Ovary (tissue), 10 donors: ENCODE measurements at places on chromosomes 2 and 18. TPM values are rescaled to one million over a fixed set of nuclear protein-coding genes. Genes with fewer than 3 reads are reported as not detected.
A peak's percentile ranks its signal among the peaks of the same experiment; 100 is the strongest.

Gene THSD7B
- 0.32 TPM for total RNA-seq

Gene UBE2E3
- total RNA-seq = 58.6 TPM

Gene CFAP65
- 2.0 TPM for total RNA-seq

Gene GALR1
- total RNA-seq = 0.03 TPM

Gene ASAP2
- 17.8 TPM for total RNA-seq

Gene HRH4
- not detected for total RNA-seq

Gene KLHL30
- 0.30 TPM for total RNA-seq

- DNase-seq = no peak
Observed at GRCh38 chr2:1974397-1974796, 230.1 kb upstream of the PXDN start.

DNA sequence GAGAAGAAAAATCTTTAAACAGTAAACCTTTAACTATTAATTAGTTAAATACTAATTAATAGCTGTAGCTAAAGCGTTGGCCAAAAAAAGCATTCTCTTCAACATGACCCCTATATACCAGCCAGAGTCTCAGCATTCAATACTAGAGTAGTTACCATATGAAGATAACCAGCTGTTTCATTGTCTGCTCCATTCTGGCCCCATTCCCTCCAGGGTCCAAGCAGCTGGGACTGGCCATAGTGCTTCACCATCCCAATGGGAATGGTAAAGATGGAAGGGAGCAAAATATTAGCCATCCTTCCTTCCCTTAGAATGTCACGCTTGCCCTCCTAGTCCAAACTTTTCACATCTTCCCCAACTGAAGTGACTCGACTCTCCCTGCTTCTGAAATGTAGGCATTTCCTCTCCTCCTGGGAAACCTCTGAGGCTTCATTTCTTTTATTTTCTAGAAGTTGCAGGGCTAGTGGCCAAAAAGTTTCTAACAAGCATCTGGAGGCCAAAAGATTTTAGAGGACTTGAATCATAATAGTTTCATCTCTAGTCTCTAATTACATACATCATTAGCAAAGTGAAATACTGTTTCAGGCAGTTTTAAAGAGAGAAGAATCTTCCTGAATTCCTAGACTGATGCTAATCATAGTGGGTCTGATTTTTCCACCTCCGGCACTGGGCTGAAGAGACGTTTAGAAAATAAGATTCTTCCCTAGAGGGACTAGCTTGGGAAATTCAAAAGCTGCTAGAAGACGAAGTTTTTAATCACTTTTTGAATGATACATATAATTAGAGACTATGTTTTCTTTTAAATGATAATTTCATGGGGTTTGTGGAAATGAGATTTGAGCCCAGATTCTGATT, 52.7 kb downstream of the CCDC68 start:
- DNase-seq = no peak

GRCh38 chr2:19416784-19417684, 58.6 kb upstream of the OSR1 start:
- DNase-seq = peak; percentile 35

DNA sequence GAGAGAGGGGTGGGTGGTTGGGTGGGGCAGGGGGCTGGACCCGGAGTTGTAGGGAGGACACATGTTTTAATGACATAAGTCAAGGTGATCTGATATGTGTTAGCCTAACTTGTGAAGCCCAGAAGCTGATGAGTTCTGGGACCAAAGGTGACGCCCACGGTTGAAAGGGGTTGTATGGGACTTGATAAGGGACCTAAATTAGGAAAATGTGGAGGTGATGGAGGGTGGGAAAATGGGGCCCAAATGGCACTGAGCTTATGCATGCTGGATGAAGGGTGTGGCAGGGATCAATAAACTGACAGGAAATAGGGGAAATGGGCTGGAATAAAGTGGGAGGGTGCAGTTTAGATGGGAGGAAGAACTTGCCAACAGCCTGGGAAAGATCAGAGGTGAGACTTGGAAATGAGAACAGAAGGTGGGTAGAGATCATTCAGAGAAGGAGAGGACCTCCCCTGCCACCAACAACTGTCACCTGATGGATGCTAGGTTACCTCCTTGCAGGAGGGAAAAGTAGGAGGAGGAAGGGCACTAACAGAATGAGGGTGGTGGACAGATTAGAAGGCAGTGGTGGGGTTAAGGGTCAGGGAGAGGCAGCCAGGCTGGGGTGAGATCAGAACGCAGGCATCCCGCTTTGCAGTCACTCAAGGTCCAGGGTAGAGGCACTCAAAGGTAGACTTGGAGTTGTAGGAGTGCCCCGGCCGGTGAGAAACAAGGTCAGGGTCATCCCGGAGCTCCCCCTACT, 15.3 kb downstream of the WNT10A start:
- DNase-seq = no peak

DNA sequence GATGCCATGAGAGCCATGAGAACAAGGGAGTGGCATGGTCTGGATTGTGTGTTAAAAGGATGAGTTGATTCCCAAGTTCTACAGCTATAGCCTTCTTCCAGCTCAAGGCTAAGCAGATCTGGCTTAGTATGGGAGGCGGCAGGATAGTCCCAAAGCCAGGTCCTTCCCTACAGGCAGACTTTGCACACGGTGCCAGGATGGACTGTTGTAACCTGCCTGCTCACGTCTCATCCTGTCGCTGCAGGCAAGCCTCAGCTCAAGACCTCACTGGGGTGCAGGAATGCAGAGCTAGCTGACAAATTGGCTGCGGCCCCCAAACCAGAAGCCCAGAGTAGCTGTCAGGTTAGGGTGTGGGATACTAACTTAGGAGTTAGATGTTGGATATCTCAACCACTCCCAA, 28.8 kb upstream of the IGFBP5 start:
- no peak for DNase-seq
